Transverse colon (tissue), 4 donors: ENCODE measurements at places on chromosomes 1 and 21. TPM values are rescaled to one million over a fixed set of nuclear protein-coding genes. Genes with fewer than 3 reads are reported as not detected.

DNA sequence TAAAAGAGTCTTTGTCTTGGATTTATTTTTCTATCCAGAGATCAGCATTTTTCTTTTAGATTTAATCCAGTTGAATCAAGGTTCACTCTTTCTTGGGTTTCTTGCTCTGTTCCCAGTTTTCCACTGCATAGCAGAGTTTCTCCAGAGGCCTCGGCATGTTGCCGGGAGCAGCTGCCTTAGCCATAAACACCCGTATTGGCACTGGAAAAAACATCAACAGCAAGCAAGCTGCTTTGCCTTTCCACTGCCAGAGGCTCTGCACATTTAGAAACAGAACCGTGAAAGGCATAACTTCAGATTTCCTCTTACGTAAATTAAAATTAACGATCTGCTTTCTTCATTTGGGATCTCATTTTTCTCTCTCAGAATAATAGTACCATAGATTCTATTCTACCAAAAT, 181.8 kb upstream of the L1TD1 start:
- no peak for DNase-seq
- H3K27ac ChIP-seq = no peak overlapping the region
- H3K36me3 ChIP-seq = no peaks in the 10 kb centered on the region
- no peaks in the 10 kb centered on the region for H3K27me3 ChIP-seq
- no peaks in the 10 kb centered on the region for H3K4me1 ChIP-seq
- no peak overlapping the region for H3K4me3 ChIP-seq

GRCh38 chr1:125064481-125064880, 3879.7 kb downstream of the SRGAP2C start:
- H3K27me3 ChIP-seq = no peaks in the 10 kb centered on the region
- no peak overlapping the region for H3K27ac ChIP-seq
- DNase-seq = no peak
- H3K36me3 ChIP-seq = no peaks in the 10 kb centered on the region
- H3K4me1 ChIP-seq = no peaks in the 10 kb centered on the region

GRCh38 chr1:235019961-235020360, 108.7 kb downstream of the TOMM20 start:
- DNase-seq = no peak
- H3K27ac ChIP-seq = no peak overlapping the region
- H3K36me3 ChIP-seq = no peaks in the 10 kb centered on the region
- peaks cover 22% of the 10 kb centered on the region for H3K4me1 ChIP-seq
- H3K4me3 ChIP-seq = no peak overlapping the region

- no peaks in the 10 kb centered on the region for H3K36me3 ChIP-seq
- no peak for DNase-seq
- H3K27me3 ChIP-seq = no peaks in the 10 kb centered on the region
- H3K4me1 ChIP-seq = peaks cover 5% of the 10 kb centered on the region
- peak overlapping the region; percentile 10 for H3K27ac ChIP-seq
Observed at GRCh38 chr1:156806512-156807440, 9.9 kb downstream of the SH2D2A start.

DNA sequence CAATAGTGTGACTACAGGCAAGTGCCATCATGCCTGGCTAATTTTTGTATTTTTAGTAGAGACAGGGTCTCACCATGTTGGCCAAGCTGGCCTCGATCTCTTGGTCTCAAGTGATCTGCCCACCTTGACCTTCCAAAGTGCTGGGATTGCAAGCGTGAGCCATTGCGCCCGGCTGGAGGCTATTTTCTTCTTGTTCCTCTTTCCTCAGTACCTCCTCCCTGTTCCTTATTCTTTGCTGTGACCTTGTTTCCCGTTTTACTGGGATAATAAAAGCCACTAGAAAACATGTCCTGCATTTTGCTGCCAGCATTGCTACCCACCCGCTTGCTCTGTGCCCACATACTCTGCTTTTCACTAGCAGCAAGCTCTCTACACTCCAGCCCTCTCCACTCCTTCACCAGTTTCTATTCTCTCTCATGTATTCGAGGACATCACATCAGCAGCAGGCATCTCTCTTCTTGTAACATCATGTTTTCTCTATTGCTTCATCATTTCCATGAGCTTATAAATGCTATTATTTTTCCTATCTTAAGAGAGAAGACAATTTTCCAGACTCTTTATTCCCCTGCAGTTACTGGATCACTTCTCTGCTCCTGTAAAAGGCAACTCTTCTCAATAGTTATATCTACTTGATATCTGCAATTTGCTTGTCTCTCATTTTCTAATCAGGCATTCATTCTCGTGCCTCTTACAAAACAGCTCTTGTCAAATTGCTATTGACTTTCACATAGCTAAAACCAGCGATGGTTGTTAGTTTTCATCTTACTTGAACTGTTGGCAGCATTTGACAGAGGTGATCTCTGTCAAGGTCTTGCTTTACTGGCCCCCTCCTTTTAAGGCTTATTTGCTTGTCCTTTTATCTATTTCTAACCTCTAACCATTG, 34.5 kb upstream of the C21orf91 start:
- no peaks in the 10 kb centered on the region for H3K27me3 ChIP-seq
- no peak for DNase-seq
- no peak overlapping the region for H3K4me3 ChIP-seq
- H3K36me3 ChIP-seq = no peaks in the 10 kb centered on the region

DNA sequence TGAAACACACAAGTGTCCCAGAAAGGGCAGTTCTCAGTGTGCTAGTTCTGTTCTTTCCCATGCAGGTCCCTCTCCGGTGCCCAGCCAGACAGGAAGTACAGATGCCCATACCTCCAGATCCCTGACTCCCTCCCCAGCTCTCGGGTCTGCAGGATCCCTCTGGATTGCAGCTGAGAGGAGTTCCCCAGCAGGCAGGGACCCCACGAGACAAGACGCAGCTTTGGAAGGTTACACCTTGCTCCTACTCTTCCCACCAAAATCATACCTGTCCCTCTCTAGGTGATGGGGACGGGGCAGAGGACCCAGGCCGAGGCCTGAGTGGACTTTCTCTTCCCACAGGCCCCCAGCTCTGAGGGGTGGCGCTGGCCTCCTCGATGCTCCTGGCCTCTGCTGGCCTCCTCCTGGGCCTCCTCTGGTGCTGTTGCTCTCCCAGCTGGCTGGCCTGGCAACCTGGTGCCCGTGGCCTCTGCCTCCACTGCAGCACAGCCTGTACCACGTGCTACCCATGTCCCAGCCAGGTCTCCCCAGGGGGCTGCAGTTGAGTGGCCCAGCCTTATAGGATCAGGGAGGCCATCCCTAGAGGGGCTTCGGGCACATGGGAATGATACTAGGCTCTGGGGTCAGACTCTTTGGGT, 9.4 kb downstream of the LDLRAD2 start:
- no peak for DNase-seq
- no peak overlapping the region for H3K27ac ChIP-seq
- H3K36me3 ChIP-seq = peaks cover 4% of the 10 kb centered on the region
- H3K4me3 ChIP-seq = no peak overlapping the region
- peaks cover 3% of the 10 kb centered on the region for H3K4me1 ChIP-seq

DNA sequence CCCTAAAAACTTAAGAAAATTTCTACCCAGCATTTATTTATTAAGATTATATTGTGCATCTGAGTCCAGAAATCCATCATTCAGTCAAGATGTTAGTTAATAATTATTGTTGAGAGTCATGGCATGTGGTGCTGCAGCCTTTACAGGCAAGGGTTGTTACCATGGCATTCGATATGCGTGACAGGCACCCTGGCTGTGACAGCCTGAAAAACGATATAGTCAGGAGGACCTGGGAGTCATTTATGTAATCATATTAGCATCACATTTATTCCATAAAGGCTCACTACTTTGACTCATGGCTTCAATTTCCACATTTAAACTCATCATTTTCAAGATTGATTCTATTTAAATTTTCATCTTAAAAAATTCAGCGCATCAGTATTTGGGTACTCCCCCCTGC, 68.0 kb downstream of the CACHD1 start:
- H3K27me3 ChIP-seq = no peaks in the 10 kb centered on the region
- H3K4me3 ChIP-seq = no peak overlapping the region
- H3K36me3 ChIP-seq = no peaks in the 10 kb centered on the region
- DNase-seq = no peak
- H3K27ac ChIP-seq = no peak overlapping the region
- peaks cover 10% of the 10 kb centered on the region for H3K4me1 ChIP-seq

- H3K27ac ChIP-seq = no peak overlapping the region
- no peaks in the 10 kb centered on the region for H3K4me1 ChIP-seq
- no peaks in the 10 kb centered on the region for H3K27me3 ChIP-seq
- H3K36me3 ChIP-seq = no peaks in the 10 kb centered on the region
- H3K4me3 ChIP-seq = no peak overlapping the region
Observed at GRCh38 chr1:243520831-243521230, 265.0 kb downstream of the SDCCAG8 start.

DNA sequence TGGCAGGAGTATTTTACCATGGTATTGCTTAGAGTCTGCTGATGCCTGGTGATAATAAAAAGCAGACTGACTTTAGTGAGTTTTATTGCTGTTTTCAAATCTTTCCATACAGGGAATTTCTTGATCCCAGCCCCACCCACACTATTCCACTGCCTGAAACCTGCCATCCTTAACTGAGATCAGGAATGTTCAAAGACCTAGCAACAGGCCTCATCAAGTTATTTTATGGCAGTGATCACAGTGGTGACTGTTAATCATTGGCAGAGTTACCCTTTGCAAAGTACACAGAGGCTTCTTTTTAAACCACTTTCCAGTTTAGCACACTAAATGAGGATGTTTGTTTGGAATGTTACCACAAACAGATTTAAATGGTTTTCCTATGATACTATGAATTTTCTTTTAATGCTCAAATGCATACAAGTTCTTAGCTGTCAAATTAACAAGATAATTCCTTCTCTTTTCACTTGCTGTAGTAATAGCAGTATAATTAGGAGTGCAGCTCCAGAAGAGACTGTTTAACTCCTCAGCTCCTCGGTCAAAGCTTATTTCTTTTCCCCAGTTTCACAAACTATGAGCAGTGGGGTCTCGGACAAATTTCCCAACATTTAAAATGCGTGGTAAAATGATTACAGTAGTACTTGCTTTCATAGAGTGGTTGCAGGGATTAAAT, 69.9 kb upstream of the USP25 start:
- H3K4me1 ChIP-seq = no peaks in the 10 kb centered on the region
- H3K36me3 ChIP-seq = no peaks in the 10 kb centered on the region
- DNase-seq = peak; percentile 68
- no peak overlapping the region for H3K4me3 ChIP-seq
- H3K27me3 ChIP-seq = no peaks in the 10 kb centered on the region

GRCh38 chr1:184424157-184424556, 37.3 kb downstream of the C1orf21 start:
- peaks cover 46% of the 10 kb centered on the region for H3K4me1 ChIP-seq
- no peaks in the 10 kb centered on the region for H3K27me3 ChIP-seq
- DNase-seq = no peak
- no peak overlapping the region for H3K4me3 ChIP-seq
- H3K36me3 ChIP-seq = no peaks in the 10 kb centered on the region

DNA sequence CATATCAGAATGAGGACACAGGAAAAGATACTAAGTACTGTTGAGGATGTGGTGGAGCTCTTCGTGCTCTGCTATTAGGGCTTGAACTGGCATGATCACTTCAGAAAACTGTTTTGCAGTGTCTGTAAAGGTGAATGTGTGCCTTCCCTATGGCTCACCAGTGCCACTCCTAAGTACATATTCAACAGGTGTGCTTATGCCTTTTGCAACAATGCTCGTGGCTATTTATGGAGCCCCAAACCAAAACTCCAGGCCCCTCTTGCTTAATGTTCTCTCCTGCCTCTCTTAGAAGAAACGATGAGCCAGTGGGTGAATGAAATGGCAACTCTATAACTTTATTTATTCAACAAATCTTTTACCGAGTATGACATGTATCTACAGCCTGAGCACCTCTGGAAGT, 70.2 kb downstream of the TAS1R2 start:
- peaks cover 59% of the 10 kb centered on the region for H3K27me3 ChIP-seq
- no peak overlapping the region for H3K27ac ChIP-seq
- H3K4me3 ChIP-seq = no peak overlapping the region

GRCh38 chr1:168148916-168149315, 12.2 kb upstream of the GPR161 start:
- DNase-seq = no peak
- no peaks in the 10 kb centered on the region for H3K36me3 ChIP-seq
- no peak overlapping the region for H3K27ac ChIP-seq

DNA sequence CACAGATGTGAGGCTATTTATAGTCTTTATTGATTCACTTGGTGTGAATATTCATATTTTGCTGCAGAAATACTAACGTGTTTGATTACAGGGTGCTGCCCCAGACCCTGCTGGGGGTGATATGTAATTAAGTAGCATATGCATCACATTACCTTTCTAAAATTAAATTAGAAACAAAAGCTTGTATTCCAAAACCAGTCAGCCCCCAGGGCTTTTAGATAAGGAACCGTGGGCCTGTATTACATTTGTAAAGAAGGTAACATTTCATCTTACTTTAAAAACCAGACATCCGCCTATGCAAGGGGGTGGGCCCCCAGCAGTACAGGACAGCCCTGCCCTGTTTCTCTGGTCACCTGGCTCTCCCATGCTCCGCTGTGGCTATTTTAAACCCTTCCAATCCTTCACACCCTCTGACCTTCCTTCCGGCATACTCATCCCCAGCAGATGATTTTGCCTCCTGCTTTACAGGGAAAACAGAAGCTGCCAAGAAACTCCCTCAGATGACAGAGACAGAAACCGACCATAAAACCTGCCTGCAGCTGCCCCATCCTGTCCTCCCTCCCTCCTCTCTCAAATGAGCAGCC, 22.0 kb upstream of the KCNC4 start:
- H3K27ac ChIP-seq = no peak overlapping the region
- no peak overlapping the region for H3K4me3 ChIP-seq
- no peaks in the 10 kb centered on the region for H3K4me1 ChIP-seq
- no peak for DNase-seq
- no peaks in the 10 kb centered on the region for H3K36me3 ChIP-seq

DNA sequence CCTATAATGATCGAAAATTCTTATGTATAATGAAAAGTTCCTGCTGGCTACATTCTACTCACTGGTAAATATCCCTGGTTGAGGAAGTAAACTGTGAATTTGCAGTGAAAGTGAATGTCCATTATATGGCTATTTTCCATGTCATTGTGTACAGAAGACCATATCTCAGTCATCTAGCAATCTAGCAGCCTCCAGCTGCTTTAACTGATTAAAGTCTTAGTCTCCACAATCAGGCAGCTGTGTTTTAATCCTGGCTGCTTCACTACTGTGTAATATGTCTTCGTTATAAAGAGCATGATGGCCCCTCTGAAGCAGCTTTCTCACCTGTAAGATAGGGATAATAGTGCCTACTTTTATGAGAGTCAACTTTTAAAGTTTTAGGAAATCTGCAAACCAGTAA, 11.4 kb downstream of the CLCA2 start:
- peaks cover 8% of the 10 kb centered on the region for H3K4me1 ChIP-seq
- H3K27me3 ChIP-seq = no peaks in the 10 kb centered on the region

Gene CD1D
- total RNA-seq = 11.2 TPM

Gene GPR161
- 0.60 TPM for total RNA-seq

Gene RAD54L
- total RNA-seq = 1.3 TPM

Gene GBP6
- not detected for total RNA-seq

Gene TFF2
- not detected for total RNA-seq

Gene MKNK1
- total RNA-seq = 61.3 TPM

Gene UBASH3A
- total RNA-seq = 0.37 TPM

Gene CLDN17
- not detected for total RNA-seq

Gene GJA9
- total RNA-seq = not detected

Gene LYPD8
- 719 TPM for total RNA-seq

Gene LMOD1
- 114 TPM for total RNA-seq

Gene ABCA4
- total RNA-seq = 0.16 TPM
